ENCODE measurements at places on chromosomes 3 and 15. TPM values are rescaled to one million over a fixed set of nuclear protein-coding genes. Genes with fewer than 3 reads are reported as not detected.

DUOX1 gene
- total RNA-seq: 2.0 TPM

PRR20G gene
- not detected for total RNA-seq

SH3GL3 gene
- 0.60 TPM for total RNA-seq

LSAMP gene
- 3.3 TPM for total RNA-seq

ONECUT1 gene
- total RNA-seq: 0.38 TPM

DPPA4 gene
- total RNA-seq: not detected

TRPM7 gene
- total RNA-seq: 63.6 TPM

SI gene
- not detected for total RNA-seq

- DNase-seq: no peak
Measured at GRCh38 chr3:170773682-170774425, 96.1 kb downstream of the RPL22L1 start.

GRCh38 chr3:124385996-124386395 is 344.3 kb upstream of the UMPS start:
- DNase-seq: no peak

DNA sequence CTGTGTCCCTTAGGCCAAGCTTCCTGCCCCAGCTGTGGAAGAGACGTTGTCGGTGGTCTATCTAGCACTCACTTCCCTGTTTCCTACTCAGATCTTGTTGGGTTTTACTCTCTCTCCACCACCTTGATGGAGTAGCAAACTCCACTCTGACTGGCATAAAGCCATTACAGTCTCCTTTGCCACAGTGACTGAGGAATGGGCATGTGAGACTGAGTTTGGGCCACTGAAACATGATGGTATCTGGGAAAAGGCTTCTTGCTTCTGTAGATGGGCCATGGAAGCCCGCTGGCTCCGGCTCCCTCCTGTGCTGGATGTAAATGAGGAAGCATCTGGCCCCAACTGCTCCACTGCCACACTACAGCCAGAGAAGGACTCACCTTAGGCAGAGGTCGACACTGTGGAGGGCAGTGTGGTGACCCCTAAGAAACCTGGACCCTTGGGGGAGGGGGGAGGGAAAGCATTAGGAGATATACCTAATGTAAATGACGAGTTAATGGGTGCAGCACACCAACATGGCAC is 9.4 kb upstream of the CAMK1 start:
- DNase-seq: no peak

GRCh38 chr3:193559100-193559499 is 4.4 kb upstream of the ATP13A4 start:
- DNase-seq: no peak

DNA sequence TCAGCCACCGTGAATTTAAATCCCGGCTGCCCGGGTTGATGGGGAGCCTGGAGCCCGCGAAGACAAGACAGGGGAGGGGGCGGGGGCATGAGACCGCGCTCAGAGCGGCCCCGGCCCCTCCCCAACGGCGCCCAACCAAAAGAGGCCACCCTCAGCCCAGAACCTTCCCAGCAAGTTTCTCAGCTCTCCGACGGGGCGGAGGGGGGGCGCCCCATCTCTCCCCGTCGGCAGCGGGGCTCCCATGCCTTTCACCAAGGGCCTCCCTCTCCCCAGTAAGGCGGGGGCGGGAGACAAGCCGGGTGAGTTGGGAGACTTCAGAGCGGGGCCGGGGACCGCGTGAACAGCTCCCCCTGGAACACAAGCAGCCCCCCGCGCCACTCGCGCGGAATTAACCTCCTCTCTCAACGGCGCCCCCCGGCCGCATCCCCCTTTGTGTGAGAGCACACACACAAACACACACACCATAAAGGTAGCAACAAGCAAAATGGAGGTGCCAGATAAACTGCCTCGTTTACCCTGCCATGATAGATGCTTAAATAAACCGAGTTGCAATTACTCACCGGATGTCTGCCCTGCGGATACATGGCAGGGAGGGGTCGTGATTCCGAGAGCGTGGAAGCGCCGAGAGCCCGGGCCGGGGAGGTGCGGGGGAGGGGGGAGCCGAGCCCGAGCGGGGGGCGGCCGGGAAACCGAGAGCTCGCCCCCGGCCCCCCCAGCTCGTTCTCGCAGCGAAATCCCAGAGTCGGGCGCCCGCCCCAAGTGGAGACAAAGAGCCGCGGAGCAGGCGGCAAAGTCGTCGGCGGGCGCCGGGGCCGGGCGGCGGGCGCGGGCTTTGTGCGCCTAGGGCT is 1.3 kb downstream of the TLE3 start:
- DNase-seq: no peak

GRCh38 chr3:30495172-30496065 is 111.0 kb upstream of the TGFBR2 start:
- no peak for DNase-seq

DNA sequence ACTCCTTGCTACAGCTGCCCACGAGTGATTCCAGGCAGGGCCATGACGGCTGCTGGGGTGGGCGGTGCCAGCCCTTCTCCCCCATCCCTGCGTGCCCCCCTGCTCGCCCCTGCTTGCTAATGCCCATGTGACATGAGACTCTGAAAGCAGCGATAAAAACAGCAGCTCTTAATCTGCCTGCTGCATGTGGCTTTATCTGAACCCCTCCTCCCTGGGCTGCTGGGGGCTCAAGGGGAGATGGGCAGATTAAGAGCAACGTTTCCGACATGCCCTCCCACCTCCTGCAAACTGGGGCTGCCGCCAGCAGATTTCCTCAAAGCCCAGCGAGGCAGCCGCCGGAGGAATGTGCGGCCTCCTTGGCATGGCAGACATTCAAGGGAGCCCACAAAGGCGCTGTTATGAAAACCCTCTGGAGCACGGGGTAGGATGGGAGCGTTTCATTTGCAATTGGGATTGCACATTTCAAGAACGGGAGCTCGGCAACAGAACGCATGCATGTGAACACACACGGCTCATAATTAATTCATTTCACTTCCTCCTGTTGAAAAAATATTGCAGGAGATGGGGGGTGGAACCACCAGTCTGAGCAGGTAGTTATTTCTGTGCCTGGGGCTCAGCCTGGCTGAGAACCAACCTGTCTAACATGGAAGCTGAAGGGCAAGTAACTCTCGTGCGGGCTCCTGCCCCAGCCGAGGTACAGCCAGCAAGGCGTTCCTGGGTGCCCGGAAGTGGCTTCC is 504.2 kb upstream of the PROK2 start:
- no peak for DNase-seq

DNA sequence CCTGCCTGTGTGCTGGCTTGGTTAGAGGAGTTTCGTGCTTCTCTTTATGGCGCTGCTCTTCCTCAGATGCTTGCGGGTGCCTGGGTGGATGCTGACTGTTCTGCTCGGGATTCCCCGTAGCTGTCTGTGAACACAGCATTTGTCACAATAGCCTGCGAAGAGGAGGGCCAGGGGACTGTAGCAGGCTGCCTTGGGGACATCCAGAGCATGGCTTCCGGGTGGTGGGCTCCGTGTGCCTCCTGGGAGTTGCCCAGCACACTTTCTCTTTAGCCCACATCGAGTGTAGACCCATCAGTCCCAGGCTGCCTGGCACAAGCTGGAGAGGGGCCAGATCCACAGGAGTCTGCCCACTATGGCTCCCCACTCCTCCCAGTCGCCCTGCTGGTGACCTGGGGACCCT is 22.4 kb downstream of the LRRK1 start:
- no peak for DNase-seq

- DNase-seq: no peak
Measured at GRCh38 chr3:196948442-196949284, 6.3 kb upstream of the NCBP2 start.

GRCh38 chr3:20145874-20146273 is 40.1 kb downstream of the SGO1 start:
- DNase-seq: no peak

GRCh38 chr3:185824051-185825005 is 514 bp downstream of the IGF2BP2 start:
- no peak for DNase-seq

- no peak for DNase-seq
Measured at GRCh38 chr3:9916346-9916733, 558 bp upstream of the IL17RC start.

GRCh38 chr3:153282355-153282754 is 120.3 kb downstream of the RAP2B start:
- no peak for DNase-seq

DNA sequence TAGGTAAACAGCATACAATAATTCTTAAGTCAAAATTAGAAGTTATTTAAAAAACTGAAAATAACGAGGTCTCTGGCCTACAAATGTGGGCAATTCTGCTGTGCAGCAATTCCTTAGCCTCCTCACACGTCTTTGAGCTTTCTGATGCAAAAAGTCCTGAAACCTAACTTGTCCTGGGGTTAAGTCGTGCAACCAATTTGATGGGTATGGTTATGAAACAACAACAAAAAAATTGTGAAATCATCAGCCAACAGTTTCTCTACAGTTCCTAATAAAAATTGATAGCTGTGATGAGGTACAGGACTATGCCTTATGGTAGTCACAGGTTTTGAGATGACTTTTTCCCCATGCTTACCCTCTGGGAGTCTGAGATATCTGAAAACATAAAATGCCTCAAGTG is 6.5 kb upstream of the GLB1 start:
- DNase-seq: no peak

GRCh38 chr3:60025096-60026050 is 975.5 kb upstream of the CFAP20DC start:
- DNase-seq: no peak
